ENCODE measurements at places on chromosomes 13 and 19.
A peak's percentile ranks its signal among the peaks of the same experiment; 100 is the strongest.

- DNase-seq = no peak
Measured at GRCh38 chr13:48660361-48661076, 6.8 kb downstream of the CYSLTR2 start.

DNA sequence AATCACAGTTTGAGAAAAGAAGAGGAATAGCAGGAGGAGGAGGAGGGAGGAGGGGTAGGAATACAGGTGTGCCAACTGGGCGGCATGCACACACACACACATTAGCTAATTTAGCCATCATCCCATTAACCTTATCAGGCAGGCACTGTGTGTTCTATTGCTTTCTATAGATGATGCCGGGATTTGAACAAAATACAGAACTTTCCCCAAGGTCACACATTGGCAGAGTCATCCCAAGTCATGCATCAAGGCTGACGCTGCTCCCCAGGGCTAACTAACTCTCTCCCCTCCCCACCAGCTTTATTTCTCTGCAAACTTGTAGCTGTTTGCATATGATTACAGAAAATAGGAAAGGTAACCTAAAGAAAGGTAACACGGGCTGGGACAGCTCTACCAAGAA lies 83.0 kb downstream of the NUFIP1 start:
- no peak for DNase-seq

- DNase-seq = no peak
Measured at GRCh38 chr13:75308222-75308621, 173.7 kb downstream of the TBC1D4 start.

- no peak for DNase-seq
Measured at GRCh38 chr13:112683581-112683980, 6.3 kb upstream of the ATP11A start.

- peak; percentile 91 for DNase-seq
Measured at GRCh38 chr19:43148233-43148632, 38.1 kb downstream of the PSG5 start.

DNA sequence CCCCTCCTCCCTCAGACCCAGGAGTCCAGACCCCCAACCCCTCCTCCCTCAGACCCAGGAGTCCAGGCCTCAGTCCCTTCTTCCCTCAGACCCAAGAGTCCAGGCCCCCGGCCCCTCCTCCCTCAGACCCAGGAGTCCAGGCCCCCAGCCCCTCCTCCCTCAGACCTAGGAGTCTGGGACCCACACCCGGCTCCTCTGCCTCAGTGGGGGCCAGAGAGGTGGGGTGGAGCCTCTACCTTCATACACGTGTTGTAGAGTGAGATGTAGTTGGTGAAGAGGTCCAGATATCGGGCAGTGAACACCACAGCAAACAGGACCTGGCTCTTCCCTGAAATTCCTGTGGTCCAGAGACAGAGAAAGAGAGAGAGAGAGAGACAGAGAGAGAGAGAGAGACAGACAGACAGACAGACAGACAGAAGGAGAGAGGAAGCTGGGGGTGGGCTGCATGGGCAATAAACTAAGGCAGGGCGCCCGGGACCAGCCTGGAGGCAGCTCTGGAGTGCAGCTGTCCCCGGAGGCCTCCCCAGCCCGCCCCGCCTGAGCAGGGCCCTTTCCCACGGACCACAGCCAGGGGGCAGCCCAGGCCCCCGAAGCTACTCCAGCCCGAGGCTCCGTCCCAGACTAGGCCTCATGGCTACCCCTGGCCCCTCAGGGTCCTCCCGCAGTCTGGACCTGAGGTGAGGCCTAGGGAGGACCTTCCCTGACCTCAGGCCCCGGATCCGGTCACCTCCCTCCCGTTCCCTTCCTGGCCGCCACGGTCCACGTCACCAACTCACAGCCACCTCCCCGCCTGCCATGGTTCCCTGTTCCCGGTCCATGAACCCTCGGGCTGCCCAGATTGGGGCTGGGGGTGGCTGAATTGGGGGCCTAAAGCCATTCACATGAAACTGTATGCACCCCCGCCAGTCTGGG lies 907 bp downstream of the KDELR1 start:
- no peak for DNase-seq

- DNase-seq = no peak
Measured at GRCh38 chr19:16135430-16136127, 7.9 kb upstream of the HSH2D start.

DNA sequence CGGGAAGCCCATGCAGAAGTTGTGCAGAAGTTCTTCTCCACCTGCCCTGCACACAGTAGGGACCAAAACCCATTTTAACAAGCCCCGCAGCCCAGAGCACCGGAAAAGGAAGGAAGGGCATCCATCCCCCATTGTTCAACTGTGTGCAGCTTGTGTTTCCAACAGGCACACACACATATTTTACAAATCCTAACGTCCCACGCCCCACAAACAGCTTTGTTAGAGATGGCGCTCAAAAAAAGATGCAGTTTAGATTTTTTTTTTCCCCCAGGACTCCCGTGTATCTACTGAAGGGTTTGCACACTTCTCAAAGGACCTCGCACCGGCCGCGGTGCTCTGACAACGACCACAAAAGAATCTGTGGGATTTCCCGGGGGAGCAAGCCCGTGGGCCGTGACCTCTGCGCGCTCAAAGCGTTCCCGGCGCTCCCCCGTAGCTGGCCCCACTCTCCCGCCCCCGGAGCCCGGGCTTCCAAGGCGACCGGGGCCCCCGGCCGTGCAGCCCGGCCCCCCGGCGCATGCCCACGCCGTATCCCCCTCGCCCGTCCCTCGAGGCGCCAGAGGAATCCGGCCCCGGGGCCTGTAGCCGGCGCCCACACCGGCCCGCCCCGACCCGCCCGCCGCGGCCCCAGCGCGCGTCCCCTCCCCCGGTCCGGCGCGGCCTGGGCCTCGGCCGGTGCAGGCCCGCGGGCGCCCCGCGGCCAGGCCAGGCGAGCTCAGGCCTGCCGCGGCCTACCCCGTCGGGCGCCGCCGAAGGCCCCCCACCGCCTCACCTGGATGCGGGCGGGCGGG lies 523 bp downstream of the ELAVL1 start:
- DNase-seq = no peak

GRCh38 chr13:79645569-79645968 lies 164.6 kb downstream of the NDFIP2 start:
- DNase-seq = no peak

- no peak for DNase-seq
Measured at GRCh38 chr13:43487461-43487860, 299.3 kb downstream of the ENOX1 start.

- DNase-seq = no peak
Measured at GRCh38 chr13:109154546-109154945, 525.1 kb downstream of the MYO16 start.

DNA sequence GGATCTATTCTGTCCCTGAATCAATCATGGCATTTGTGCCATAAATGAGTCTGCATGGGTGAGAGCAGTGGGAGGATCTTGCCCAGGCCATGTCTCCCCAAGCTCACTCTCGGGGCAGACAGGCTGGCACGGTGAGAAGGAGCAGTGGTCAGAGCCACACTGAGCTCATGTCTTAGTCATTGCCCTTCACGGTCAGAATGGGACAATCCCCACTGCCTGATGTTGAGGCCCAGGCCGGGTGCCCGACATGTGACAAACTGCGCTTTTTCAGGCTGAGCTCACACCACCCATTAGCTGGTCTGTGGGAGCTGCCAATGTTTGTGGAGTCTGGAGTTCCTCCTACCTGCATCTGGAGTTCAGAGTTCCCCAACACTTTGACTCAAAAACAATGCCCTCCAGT lies 481.9 kb downstream of the COG6 start:
- no peak for DNase-seq

DNA sequence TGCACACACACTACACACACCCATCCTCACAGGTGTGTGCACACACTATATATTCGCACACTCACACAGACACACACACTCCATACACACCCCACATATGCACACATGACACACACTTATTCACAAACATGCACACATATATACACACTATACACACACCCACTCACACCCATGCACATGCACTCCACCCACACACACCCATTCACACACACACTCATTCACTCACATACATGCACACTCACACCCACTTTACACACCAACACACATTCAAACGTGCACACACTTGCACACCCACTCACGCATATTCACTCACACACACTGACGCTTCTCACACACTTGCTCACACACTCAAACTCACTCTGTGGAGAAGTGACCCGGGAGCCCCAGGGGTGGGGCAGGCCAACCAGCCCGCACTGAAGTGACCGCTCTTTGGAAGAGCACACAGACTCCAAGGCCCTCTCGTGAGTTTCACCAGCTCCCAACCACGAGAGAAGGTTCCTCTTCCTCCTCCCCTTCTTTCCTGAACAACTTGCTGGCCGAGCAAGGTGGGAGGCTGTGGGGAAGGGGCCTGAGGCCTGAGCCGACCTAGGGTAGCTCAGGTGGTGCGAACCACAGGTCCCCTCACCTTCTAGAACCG lies 86.1 kb upstream of the TM9SF2 start:
- no peak for DNase-seq

- no peak for DNase-seq
Measured at GRCh38 chr13:41533266-41534052, 76.1 kb downstream of the RGCC start.

- no peak for DNase-seq
Measured at GRCh38 chr13:33583398-33583797, 234.6 kb upstream of the RFC3 start.

DNA sequence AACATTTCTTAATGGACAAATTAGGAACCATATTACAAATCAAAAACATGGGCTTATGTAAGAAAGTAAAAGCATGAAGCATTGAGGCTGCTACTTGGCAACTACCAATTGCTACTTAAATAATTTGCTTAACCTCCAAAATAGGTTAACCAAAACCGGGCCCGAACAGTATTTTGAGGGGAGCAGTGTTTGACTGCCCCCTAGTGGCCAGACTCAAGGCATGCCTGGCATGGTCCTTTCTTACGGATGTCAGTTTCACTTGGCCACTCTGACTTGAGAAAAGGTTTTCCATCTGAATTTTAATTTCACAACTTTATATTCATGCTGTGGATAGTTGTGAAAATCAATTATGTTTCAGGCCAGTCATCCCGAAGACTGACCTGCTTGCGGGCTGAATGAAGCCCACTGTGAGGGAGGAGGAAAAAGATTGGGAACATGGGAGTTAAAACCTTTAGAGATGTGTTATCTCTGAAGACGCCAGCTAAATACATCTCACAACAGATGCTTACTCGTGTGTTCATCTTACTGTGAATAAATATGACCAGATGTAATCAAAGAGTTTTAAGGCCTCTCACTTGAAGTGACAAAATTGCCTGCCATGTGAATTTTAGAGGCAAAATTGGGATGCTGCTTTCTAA lies 2.9 kb downstream of the RXFP2 start:
- DNase-seq = no peak

- no peak for DNase-seq
Measured at GRCh38 chr13:67416047-67416925, 186.2 kb upstream of the PCDH9 start.

- no peak for DNase-seq
Measured at GRCh38 chr19:52343548-52343947, 7.5 kb downstream of the ZNF610 start.

GRCh38 chr13:65217471-65217995 lies 2012.6 kb downstream of the PCDH9 start:
- no peak for DNase-seq

DNA sequence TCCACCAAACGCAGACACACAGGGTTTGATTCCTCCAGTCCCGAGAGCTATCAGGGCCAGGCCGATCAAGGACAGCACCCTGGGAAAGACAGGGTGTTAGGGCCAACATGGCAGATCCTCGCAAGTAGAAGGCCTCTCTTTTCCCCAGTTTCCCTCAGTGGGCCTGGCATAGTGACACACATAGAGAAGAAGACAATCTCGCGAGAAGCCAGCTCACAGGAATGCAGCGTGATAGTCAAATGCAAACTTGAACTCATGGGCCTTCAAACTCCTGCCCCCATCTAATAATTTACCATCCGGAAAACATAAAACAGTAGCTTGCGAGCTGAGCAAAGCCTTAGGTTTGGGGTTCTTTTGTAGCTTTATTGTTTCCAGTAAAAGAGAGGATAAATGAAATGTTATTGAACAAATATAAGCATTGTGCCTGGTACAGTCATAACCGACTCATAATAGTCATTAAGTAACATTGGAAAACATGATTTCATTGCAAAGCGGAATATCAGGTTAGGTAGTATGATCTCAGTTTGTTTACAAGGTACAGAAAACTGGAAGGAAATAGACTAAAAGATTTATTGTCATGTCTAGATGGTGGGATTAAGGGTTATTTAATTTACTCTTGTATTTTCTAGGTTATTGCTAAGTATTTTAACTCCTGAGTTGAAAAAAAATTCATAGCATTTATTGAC lies 30.5 kb downstream of the SLC15A1 start:
- DNase-seq = no peak

DNA sequence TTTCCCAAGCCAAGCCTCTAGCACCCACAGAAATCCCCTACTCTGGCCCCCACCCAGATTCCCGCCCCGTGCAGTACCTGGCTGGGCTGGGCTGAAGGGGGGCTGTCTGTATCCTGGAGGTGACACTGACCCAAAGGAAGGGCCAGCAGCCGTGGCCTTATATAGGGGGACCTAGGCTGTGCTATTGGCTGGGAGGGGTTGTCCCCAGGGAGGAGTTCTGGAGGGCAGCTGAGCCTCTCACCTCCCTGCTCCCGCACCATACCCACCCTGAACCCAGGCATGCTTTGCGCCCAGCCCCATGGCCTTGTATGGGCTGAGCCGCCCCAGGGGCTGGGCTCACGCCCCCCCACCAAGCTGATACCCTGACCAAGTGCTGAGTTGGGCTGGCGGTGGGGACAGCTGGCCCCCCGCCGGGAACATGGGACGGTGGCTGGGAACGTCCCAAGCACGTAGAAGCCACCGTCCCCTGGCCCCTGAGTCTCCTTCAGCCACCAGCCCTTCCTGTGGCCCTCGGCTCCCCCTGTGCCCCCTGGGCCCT lies at the start of gene CKM:
Gene CKM (minus strand): TSS at position 132 of the 538 bp plus-strand sequence. CDS start 3,162 bp downstream, outside the sequence.
- DNase-seq = no peak

DNA sequence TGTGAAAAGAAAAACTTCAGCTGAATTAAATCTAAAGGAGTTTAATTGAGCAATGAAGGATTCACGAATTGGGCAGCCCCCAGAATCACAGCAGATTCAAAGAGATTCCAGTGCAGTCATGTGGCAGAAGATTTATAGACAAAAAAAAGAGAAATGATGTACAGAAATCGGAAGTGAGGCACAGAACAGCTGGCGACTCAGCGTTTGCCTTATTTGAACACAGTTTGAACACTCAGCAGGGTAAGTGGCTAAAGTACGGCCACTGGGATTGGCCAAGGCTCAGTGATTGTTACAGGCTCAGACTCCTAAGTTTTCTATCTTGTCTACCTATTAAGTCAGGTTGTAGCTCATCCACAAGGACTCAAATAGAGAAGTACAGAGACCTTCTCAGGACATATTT lies 11.6 kb upstream of the CFAP97D2 start:
- DNase-seq = no peak

DNA sequence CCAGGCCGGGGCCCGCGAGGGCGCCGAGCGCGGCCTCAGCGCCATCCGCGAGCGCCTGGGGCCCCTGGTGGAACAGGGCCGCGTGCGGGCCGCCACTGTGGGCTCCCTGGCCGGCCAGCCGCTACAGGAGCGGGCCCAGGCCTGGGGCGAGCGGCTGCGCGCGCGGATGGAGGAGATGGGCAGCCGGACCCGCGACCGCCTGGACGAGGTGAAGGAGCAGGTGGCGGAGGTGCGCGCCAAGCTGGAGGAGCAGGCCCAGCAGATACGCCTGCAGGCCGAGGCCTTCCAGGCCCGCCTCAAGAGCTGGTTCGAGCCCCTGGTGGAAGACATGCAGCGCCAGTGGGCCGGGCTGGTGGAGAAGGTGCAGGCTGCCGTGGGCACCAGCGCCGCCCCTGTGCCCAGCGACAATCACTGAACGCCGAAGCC lies 3.3 kb downstream of the APOE start:
- no peak for DNase-seq

- no peak for DNase-seq
Measured at GRCh38 chr19:28066161-28066560, 1146.8 kb downstream of the UQCRFS1 start.

- DNase-seq = no peak
Measured at GRCh38 chr19:30968210-30968609, 381.0 kb downstream of the TSHZ3 start.

Measured in HS-5 (cell line).